ENCODE measurements at places on chromosomes 5 and 9.
A peak's percentile ranks its signal among the peaks of the same experiment; 100 is the strongest.

GRCh38 chr5:10501554-10502075 is 59.9 kb downstream of the ROPN1L start:
- no peak for DNase-seq

GRCh38 chr9:72794946-72795345 is 157.9 kb downstream of the ALDH1A1 start:
- DNase-seq, result no peak

GRCh38 chr5:131514316-131515283 is 120.4 kb downstream of the RAPGEF6 start:
- DNase-seq, result no peak

- DNase-seq, result peak; percentile 34
These were observed 416.9 kb downstream of the PSAT1 start for GRCh38 chr9:78713614-78714405.

DNA sequence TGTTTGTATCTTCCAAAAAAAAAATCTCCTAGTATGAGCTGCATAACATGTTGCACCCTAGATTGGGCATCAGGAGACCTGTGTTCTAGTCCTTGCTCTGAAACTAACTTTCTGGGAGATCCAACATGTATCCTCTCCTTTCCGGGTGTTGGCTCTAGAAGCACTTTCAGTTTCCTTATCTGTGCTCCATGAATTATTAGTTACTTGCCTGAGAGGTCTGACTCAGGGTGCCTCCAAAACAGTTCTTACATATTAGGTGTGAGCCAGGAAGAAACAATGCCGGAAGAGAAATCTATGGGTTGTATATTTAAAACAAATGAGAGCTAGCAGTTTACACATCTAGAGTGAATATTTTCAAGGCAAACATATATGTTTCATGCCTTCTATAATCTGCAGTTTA is 36.7 kb upstream of the SLC36A2 start:
- no peak for DNase-seq

- no peak for DNase-seq
These were observed 195.9 kb upstream of the RAD23B start for GRCh38 chr9:107087222-107087621.

- DNase-seq, result no peak
These were observed 2.9 kb downstream of the CDKN2A start for GRCh38 chr9:21991072-21991959.

DNA sequence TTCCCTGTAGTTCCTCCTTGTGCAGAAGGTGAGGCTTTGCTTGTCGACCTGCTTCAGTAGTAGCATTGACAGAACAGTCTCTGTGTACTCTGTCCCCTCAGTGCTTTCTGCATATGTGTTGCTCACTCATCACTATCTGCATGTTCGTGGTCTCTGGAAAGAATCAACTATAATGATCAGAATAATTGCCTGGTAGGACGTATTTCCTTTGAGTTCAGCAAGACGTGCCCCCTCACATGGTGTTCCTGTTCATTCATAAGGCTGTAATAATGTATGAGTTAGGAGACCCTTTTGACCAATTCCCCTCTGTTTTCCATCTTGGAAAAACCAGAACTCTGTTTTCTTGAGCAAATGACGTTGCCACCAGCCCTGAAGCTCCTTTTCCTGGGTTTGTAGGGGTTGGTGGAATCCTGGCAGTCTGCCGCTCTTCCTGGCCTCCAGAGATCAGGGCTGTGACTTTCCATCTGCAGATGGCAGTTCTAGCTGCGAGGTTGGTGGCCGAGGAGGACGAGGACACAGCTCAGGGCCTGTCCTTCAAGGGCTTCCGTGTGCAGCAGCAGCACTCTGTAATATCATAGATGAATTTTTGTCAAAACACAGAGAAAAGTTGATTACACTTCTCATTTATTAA is 61.9 kb downstream of the EXOSC2 start:
- DNase-seq, result no peak

DNA sequence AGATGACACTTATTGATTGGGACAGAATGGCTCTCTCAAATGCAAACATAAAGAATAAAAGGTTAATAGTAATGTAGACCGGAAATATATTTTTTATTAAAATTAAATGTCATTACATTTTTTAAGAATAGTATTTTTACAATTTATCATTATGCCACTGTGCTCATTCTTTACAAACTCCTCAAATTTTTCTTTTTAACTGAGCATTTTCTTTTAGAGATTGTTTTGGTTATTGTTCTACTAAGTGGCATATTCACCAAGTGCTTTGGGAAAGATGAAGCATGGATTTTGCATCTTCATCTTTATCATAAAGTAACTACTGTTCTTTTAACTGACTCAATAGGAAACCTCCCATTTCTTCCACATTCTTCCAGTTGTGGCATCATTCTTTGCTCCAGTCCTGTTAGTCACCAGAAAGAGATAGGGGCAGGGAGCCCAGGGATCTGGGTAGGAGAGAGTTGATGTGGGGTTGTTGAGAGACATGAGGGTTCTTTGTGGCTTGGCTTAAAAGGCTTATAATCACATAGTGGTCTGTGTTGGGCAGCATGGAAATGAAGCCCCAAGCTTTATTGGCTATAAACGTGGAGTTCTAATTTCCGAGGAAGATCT is 69.8 kb downstream of the SYK start:
- no peak for DNase-seq

GRCh38 chr9:133406480-133407307 is 11.1 kb downstream of the REXO4 start:
- peak; percentile 60 for DNase-seq

DNA sequence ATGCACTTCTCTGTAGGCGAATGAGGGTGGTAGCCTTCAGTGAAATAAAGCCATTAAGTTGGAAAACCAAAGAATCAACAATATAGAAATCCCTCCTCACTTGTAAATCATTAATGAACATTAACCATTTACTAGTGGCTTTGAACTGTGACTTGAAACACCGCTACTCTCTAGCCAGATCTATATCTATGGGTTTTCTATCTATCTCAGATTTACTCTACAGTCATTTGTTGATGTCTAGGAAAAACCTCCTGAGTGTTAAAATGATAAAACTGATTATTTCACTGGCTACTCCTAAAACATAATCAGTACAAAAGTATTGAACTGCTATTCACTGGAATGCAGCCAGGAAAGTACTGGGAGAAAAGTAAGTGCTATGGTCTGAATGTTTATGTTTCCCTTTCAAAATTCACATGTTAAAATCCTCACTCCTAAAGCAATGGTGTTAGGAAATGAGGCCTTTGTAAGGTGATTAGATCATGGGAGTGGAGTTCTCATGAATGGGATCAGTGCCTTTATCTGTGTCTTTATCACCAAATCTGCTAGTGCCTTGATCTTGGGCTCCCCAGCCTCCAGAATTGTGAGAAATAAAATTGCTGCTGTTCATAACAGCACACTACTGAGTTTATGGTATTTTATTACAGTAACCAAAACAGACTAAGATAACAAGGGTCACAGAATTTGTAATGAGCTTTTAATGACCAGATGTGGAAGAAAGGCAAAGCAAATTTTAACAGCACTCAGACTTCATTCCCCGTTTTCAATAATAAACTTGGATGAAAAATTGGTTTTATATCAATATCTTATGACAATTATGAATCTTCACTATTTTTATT is 8.6 kb upstream of the OXCT1 start:
- no peak for DNase-seq

DNA sequence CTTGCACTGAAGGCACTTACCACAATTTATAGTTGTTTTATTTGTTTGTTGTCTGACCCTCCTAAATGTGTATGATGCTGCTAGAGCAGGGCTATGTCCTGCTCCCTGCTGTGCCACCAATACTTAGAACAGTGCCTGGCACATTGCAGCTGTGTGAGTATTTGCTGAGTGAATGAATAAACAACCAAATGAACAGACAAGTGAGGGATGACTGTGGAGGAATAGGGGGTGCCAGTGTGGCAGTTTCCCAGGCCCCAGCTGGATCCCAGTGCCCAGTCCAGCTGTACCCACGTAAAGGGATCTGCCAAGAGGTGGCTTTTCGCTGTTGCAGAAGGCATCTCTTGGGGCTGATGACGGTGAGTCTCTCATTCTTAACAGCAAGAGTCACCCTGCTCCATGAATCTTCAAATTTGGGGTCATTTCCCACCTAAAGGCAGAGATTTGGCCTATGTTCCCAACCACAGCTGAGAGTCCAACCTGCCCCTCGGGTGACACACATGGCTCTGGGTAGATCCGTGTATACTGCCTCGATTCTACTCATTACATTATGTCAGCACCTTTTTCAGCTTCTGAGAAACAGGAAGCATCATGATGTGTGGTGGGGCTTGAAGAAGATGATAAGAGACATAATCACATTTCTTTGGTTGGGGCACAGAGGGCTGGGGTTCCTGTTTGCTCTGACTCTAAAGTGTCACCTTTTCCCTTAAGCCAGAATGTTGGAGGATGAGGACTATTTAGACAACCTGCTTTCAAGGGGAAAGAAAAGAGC is 14.3 kb downstream of the IL5 start:
- no peak for DNase-seq

DNA sequence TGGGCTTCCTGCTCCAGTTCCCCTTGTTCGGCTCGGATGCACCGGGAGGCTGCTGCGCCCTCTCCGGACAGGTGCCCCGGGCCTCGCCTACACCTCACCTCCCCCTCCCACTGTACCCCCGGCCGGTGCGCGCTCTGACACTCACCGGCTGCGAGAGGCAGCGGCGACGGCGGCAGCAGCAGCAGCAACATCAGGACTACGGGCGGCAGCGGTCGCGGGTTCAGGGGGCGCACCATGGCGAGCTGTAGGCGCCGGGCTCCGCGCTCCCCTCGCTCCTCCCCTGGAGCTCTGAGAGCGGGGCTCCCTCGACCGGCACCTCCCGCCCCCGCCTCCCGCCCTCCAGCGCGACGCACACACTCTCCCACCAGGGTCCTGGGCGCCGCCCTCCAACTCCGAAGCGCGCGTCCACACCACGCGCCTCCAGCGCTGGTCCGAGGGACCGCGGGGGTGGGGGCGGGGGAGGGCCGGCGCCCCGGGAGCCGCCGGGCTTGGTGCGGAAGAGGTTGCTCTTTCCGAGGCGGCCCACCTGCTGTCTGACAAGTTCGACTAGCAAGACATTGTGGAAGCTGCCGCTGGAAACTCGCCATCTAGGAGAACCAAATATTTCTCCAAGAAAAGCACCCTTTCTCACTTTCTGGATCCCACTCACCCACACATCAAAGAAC is at the start of gene GFRA3:
GFRA3 (minus strand) TSS at position 433 of the 665 bp plus-strand sequence; CDS start at position 236, 197 bp downstream.
- no peak for DNase-seq

DNA sequence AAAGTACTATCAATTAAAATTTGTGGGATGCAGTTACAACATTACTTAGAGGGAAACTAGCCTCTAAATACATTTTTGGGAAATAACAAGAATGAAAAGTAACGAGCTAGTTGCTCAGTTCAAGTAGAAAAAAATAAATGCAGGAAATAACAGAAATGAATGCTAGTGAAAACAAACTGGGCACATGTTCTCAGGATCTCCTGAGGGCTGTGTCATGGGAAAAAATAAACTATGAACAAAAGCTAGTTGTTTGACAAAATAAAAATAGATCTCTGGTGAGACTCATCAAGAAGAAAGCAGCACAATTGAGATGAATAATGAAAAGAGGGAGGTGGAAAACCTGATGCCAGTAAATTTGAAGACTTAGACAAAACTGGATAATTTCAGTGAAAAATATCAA is 16.3 kb downstream of the IDNK start:
- DNase-seq, result peak; percentile 80

DNA sequence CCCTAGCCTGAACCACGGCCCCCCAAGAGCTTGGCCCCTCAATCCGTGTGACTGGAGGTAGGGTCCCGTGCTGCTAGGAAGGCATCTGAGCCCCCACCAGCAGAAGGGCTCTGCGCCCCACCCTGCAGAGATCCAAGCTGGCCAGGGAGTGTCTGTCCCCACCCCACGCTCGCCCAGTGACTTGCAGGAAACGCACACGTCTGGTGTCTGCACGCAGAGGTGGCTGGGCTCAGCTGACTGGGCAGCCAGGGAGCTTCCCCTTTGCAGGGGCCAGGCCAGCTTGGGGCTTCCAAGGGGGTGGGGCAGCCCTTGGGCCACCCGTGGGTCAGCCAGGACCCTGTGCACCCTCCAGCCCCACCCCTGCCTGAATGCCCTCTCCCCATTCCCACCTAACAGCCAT is 24.3 kb downstream of the NOTCH1 start:
- no peak for DNase-seq

GRCh38 chr5:157546456-157547100 is 29.0 kb downstream of the ADAM19 start:
- no peak for DNase-seq

- DNase-seq, result no peak
These were observed 17.3 kb upstream of the TNIP1 start for GRCh38 chr5:151097820-151098767.

- no peak for DNase-seq
These were observed 90.9 kb downstream of the ANKRD55 start for GRCh38 chr5:56142233-56142613.

GRCh38 chr9:129939431-129939830 is 103.6 kb downstream of the FNBP1 start:
- DNase-seq, result no peak

- no peak for DNase-seq
These were observed 216.2 kb downstream of the MAN2A1 start for GRCh38 chr5:109905906-109906305.

DNA sequence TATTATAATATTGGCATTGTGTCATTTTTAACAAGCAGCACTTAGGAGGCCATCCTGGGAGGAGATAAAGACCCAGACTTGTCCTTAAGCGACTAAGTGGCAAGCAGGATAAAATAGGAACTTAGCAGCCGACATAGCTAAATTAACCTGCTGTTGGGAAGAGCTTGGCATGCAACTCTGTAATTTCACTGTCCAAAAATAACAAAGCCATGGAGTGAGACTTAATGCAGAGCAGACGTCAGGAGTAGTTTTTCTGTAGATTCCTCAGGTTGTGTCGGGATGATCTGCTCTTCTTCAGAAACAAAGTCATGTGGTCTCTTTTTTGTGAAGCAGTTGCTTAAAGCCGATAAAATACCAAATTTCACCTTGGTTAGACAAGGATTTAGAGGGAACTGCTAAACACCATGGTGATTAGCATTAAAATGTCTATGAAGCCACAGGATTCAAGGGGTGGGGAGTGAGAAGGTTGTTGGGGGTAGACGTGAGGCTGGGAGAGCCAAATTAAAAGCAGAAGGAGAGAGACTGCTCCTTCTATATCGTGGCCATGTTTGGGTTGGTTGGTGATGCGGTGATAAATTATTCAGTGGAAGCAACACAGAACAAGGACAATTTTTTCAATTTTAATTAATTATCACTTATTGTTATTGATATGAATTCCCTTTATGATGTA is 303.0 kb downstream of the CSNK1G3 start:
- no peak for DNase-seq

- no peak for DNase-seq
These were observed 45.8 kb downstream of the TMEM167A start for GRCh38 chr5:83031381-83031780.

Data from foreskin melanocyte (primary cell).